ENCODE measurements at places on chromosomes 2 and 18. TPM values are rescaled to one million over a fixed set of nuclear protein-coding genes. Genes with fewer than 3 reads are reported as not detected.
A peak's percentile ranks its signal among the peaks of the same experiment; 100 is the strongest.

DNA sequence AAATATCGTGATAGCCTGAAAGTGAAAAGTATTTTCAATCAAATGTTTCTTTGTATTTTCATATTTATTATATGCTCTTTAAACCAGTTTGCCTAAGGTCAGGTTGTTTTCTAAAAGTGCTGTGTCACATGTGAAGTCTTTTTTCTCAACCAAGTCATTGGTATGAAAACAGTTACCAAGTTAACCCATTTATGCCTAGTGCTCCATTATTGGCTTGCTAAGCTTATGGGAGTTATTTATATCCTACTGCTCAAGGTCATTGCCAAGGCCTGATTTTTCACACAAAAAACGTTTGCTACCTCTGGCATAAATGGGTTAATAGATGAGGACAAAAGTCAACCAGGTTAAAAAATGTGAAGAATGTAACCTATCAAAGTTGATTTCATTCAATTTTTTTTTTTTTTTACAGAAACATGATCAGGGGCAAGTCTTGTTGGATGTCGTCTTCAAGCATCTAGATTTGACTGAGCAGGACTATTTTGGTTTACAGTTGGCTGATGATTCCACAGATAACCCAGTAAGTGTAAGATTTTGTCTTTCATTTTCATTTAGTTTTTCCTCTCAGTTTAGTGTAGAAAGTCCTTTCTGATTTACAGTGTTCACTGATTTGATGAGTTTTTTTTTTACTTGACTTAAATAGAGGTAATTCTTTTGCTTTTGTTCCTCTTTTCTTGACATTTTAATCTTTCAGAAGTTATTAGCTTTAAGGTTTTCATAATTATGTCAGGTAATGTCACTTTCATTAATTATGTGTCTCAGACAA is 102.6 kb downstream of the PTPN4 start:
- DNase-seq, result no peak
- H3K36me3 ChIP-seq, result no peaks in the 10 kb centered on the region
- peak overlapping the region; percentile 58 for H3K4me3 ChIP-seq
- peaks cover 58% of the 10 kb centered on the region for H3K4me1 ChIP-seq
- peak overlapping the region; percentile 72 for H3K27ac ChIP-seq

CEP192 gene
- 49.2 TPM for total RNA-seq

CDCA7 gene
- total RNA-seq, result 55.4 TPM

DNA sequence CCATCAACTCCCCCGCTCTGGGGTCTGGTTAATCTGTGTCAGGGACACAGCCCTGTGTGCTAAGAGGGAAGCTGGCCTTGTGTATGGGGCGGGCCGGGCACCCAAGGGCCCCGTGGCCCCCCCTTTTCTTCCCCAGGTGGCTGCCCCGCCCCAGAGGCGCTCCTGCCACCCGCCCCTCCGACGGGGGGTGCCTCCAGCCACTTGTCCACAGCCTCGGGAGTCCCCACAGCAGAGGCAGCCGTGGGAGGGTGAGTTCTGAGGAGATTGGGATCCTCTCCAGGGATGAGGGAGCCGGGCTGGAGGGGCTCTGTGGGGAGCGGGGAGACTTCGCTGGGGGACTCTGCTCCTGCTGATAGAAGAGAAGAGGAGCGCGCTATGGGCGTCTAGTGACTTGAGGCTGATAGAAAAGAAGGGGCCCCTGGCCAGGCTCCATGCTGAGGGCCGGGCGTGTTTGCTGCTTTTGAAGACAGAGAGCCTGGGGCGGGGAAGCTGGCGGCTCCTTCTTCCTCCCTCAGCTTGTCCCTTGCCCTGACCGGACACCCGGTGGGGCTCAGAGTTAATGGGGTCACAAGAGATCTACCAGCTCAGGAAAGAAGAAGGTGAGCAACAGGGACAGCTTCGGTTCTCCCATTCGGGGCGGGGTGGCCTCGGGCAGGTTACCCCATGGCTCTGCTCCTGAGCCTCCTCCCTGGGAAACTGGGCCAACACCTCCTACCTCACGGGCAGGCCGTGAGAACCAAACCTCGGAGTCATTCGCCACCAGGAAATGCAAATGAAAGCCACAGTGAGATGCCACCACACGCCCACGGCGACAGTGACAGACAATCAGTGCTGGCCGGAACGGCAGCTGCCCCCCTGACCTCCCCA is 89.4 kb upstream of the TAF1B start:
- no peaks in the 10 kb centered on the region for H3K36me3 ChIP-seq
- H3K27me3 ChIP-seq, result no peaks in the 10 kb centered on the region
- H3K4me1 ChIP-seq, result peaks cover 49% of the 10 kb centered on the region
- H3K27ac ChIP-seq, result peak overlapping the region; percentile 77

GRCh38 chr2:168152902-168153530 is 94.4 kb downstream of the STK39 start:
- peaks cover 58% of the 10 kb centered on the region for H3K4me1 ChIP-seq
- H3K4me3 ChIP-seq, result no peak overlapping the region
- H3K27ac ChIP-seq, result no peak overlapping the region
- no peak for DNase-seq
- no peaks in the 10 kb centered on the region for H3K27me3 ChIP-seq

- H3K36me3 ChIP-seq, result no peaks in the 10 kb centered on the region
- no peak overlapping the region for H3K4me3 ChIP-seq
- H3K4me1 ChIP-seq, result no peaks in the 10 kb centered on the region
- no peak for DNase-seq
Measured at GRCh38 chr2:120419955-120420354, 74.0 kb downstream of the INHBB start.

DNA sequence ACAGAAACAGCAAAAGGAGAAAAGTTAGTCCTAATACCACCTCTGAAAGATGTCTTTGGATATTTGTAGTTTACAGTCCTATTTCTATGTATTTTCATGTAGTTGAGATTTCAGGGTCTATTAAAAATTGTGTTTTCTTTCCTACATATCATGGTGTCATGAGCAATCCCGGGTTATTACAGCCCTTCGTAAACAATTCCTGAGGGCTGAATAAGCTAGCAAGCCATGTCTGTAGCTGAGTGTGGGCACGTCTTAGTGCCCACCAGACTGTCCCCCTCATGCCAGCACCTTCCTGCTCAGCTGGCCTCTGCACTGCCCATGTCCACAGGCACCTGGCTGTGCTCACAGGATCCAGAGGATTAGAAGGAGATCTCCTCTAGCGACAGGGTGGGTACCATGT is 60.6 kb downstream of the CTIF start:
- H3K27me3 ChIP-seq, result no peaks in the 10 kb centered on the region
- peaks cover 21% of the 10 kb centered on the region for H3K4me1 ChIP-seq
- no peak overlapping the region for H3K27ac ChIP-seq
- DNase-seq, result no peak
- no peak overlapping the region for H3K4me3 ChIP-seq

- DNase-seq, result no peak
- H3K27me3 ChIP-seq, result peaks cover 11% of the 10 kb centered on the region
- H3K4me1 ChIP-seq, result no peaks in the 10 kb centered on the region
- H3K36me3 ChIP-seq, result peaks cover 4% of the 10 kb centered on the region
- no peak overlapping the region for H3K27ac ChIP-seq
- H3K4me3 ChIP-seq, result no peak overlapping the region
Measured at GRCh38 chr2:215826376-215826775, 187.0 kb downstream of the MREG start.

- peak overlapping the region; percentile 71 for H3K27ac ChIP-seq
- no peak for DNase-seq
- no peaks in the 10 kb centered on the region for H3K36me3 ChIP-seq
- H3K4me1 ChIP-seq, result peaks cover 54% of the 10 kb centered on the region
Measured at GRCh38 chr18:58536534-58537271, 92.2 kb downstream of the ALPK2 start.

- H3K36me3 ChIP-seq, result no peaks in the 10 kb centered on the region
- no peak for DNase-seq
- no peaks in the 10 kb centered on the region for H3K27me3 ChIP-seq
Measured at GRCh38 chr2:162545254-162545653, 201.3 kb downstream of the GCA start.

MRPL33 gene
- total RNA-seq, result 58.3 TPM

SDC1 gene
- total RNA-seq, result not detected

DNA sequence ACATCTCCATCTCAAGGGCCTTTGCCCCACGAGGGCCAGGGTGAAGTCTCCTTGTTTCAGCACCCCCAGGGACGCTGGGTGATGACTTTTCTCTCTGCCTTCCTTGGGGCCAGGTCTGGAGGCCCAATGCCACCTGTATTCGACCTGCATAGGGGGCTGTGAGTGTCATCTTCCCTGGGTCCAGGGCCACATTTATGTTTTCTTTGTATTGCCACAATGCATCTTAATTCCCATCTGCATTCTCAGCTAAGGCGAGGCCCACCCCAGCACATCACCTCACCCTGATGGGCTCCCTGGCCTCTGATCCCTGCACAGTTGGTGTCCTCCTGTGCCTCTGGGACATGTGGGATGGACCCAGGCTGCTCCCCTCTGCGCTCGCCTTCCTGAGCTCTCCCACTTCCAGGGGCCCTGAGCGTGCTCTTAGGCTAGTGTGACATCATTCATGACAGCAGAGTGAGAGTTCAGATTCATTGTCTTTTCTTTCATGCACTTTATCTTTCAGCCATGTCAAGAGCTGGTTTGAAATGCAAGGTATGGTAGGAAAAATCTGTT is 122.0 kb upstream of the COPS8 start:
- H3K27ac ChIP-seq, result no peak overlapping the region
- no peaks in the 10 kb centered on the region for H3K27me3 ChIP-seq
- DNase-seq, result no peak

DNA sequence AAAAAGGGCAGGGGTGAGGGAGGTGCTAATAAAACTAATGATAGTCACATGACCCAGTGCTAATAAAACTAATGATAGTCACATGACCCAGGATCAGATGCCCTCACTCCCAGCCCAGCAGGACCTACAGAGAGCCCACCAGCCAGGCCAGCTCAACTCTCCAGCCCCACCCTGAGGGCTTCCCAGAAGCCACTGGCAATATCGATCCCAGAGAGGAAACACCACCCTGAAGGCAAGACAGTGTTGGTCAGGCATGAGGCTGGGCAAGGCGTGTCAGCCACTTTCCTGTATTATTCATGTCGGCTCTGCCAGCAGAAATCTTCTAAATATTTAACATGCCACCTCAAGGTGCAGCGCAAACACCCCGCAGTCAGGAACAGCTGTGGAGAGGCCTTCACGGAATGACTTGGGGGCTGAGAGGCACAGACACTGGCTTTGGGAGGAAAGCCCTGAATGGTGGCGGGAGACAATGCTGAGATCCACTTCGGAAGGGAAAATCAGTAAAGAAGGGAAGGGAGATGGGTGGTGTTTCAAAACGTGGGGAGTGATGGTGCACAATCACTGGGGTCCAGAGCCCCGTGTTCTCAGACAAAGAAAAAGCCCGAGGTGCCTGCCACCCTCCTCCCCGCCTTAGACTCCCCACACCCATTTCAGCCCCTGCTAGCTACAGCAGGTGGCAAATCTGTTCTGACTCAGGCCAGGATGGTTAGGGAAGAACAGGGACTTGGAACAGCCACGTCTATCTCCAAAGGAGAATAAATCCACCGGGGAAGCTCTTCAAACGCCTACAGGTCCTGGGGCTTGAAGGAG is 1.4 kb downstream of the REEP1 start:
- H3K27me3 ChIP-seq, result peaks cover 47% of the 10 kb centered on the region
- H3K4me1 ChIP-seq, result no peaks in the 10 kb centered on the region
- H3K4me3 ChIP-seq, result peak overlapping the region; percentile 25
- no peak overlapping the region for H3K27ac ChIP-seq
- no peak for DNase-seq

DNA sequence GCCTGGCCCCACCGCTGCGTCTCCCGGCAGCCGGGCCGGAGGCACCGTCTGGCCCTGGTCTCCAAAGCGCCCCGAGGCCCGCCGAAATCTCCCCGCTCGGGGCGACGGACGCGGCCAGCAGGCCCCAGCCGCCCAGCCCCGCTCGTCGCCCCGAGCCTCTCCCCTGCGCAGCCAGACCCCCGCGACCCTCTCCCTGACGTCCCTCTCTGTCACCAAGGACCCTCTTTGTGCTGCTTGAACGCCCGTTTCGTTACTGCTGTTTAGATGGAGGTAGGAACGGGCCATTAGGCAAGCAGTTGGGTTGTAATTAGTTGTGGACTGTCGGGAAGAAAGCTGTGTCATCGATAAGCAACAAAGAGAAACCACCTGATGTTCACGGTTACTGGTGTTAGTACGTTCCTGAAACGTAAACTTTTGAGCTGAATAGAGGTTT is 686 bp downstream of the UBXN4 start:
- peak overlapping the region; percentile 92 for H3K27ac ChIP-seq
- peaks cover 23% of the 10 kb centered on the region for H3K36me3 ChIP-seq
- no peak for DNase-seq
- H3K4me1 ChIP-seq, result peaks cover 39% of the 10 kb centered on the region
- H3K27me3 ChIP-seq, result no peaks in the 10 kb centered on the region

DNA sequence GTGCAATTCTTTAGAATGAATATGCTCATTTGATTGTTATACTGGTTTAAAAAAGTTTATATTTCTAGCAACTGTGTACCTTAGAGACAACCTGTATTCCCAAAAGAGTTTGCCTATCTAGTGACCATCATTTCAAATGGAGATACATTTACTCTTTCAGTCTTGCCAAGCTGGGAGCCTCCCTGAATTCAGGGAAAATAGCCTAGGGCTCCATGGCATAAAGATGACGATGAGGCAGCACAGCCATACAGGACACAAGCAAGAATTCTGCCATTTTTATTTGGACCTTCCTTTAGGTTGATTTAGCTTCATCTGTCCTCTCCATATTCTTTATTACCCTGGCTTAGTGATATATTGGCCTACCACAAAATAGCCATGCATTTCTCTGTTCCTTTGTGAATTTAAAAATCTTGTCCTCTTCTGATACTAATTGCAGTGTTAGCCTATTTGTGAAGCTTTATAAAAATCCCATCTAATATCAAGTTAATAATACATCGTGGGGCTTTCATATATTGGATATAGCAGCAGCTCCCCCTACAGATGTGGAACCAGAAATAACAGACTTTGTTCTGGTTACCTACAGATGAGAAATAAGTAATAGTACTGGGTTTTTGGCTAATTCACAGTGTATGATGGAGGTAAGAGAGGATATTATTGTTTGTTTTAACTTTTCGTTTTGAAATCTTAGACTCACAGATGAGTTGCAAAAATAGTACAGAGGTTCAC is 1661.9 kb upstream of the PIK3C3 start:
- DNase-seq, result no peak
- no peak overlapping the region for H3K27ac ChIP-seq
- peaks cover 11% of the 10 kb centered on the region for H3K36me3 ChIP-seq
- H3K4me1 ChIP-seq, result no peaks in the 10 kb centered on the region
- no peak overlapping the region for H3K4me3 ChIP-seq
- H3K27me3 ChIP-seq, result no peaks in the 10 kb centered on the region

FAP gene
- not detected for total RNA-seq

DNA sequence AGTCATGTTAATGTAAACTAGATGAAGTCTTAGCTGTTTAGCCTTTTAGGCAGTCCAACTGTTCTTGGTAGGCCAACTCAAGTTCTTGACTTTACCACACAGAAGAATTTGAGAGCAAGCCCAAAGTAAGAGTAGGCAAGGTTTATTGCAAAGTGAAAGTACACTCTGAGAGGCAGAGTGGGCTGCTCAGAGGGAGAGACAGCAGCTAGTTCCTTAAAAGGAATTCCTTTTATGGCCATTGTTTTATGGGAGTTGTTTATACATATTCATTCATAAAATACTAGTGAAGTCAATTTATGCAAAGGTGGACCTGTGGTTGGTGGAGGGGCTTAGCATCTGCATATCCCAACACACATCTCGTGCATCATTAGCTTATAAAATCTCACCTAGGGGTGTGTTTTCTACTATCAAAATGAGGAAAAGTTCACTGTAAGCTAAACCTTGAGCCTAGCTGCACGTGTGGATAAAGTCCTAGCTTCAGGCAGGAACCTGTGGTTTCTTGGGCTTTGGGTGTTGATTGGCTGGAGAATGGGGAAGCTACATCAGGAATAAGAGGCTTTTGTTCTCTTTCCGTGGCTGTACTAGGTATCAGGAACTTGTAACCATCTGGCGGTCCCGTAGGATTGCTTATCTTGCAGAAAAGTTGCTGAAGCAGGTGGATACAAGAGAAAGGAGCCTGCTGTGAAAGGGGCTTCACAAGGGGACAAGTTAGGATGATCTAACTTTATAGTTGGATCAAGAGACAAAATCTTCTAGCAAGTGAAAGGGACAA is 110.4 kb upstream of the GULP1 start:
- DNase-seq, result no peak
- no peaks in the 10 kb centered on the region for H3K36me3 ChIP-seq
- H3K4me1 ChIP-seq, result no peaks in the 10 kb centered on the region
- H3K27me3 ChIP-seq, result no peaks in the 10 kb centered on the region
